Articular chondrocyte of knee joint (primary cell): ENCODE measurements at places on chromosomes 1 and 21. TPM values are rescaled to one million over a fixed set of nuclear protein-coding genes. Genes with fewer than 3 reads are reported as not detected.

The SLC35F3 gene
- not detected in 2 replicates for total RNA-seq

The TMCC2 gene
- 0.78 and 0.97 TPM in 2 replicates for total RNA-seq

The RGS7 gene
- 0.11 TPM in 1 of 2 replicates, not detected in the other for total RNA-seq

The SCAMP3 gene
- total RNA-seq = 33.8 and 43.6 TPM in 2 replicates

The CFAP107 gene
- not detected in 2 replicates for total RNA-seq

The SPRR1B gene
- not detected in 2 replicates for total RNA-seq

The CACHD1 gene
- total RNA-seq = 17.1 and 20.1 TPM in 2 replicates

The MOV10 gene
- total RNA-seq = 37.6 and 40.5 TPM in 2 replicates

The PTGFRN gene
- total RNA-seq = 55.9 and 59.6 TPM in 2 replicates

The RNU1-3 gene
- under 0.01 TPM in 2 replicates for total RNA-seq

The C1orf210 gene
- not detected in 2 replicates for total RNA-seq
